ENCODE measurements at places on chromosomes 3 and 15. TPM values are rescaled to one million over a fixed set of nuclear protein-coding genes. Genes with fewer than 3 reads are reported as not detected.

SUSD5 gene
- total RNA-seq: 0.31 TPM

GCNT3 gene
- 2.9 TPM for total RNA-seq

SOX2 gene
- 0.09 TPM for total RNA-seq

IGDCC3 gene
- 0.32 TPM for total RNA-seq

GRCh38 chr3:51581524-51581923 is 43.0 kb downstream of the RAD54L2 start:
- H3K36me3 ChIP-seq: no peaks in the 10 kb centered on the region
- no peak overlapping the region for H3K27ac ChIP-seq
- no peak for DNase-seq
- no peaks in the 10 kb centered on the region for H3K4me1 ChIP-seq
- H3K4me3 ChIP-seq: no peak overlapping the region

GRCh38 chr3:65548848-65549625 is 489.7 kb downstream of the MAGI1 start:
- no peak overlapping the region for H3K4me3 ChIP-seq
- H3K4me1 ChIP-seq: no peaks in the 10 kb centered on the region
- no peaks in the 10 kb centered on the region for H3K36me3 ChIP-seq
- no peak for DNase-seq
- H3K27ac ChIP-seq: no peak overlapping the region

- DNase-seq: no peak
- no peaks in the 10 kb centered on the region for H3K36me3 ChIP-seq
- peaks cover 29% of the 10 kb centered on the region for H3K4me1 ChIP-seq
- H3K4me3 ChIP-seq: no peak overlapping the region
- H3K27ac ChIP-seq: no peak overlapping the region
Observed at GRCh38 chr3:48030188-48030587, 14.0 kb upstream of the MAP4 start.

DNA sequence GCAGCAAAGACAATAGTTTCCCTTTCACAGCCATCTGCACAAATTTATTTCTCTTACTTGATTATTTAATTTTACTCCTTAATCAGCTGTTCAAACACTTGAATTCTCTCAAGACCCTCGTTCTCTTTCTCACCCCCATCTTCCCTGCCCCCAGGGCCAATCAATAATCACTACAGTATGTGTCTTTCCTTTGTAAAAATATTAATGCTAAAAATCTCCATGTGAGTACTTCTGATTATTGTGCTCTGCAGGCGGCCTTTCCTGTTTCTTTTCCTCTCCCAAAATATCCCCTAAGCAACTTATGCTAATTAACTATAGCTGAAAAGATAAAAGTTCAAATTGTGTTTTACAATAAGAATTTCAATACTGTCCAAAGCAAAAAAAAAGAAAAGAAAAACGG is 617.0 kb upstream of the CBLB start:
- no peak overlapping the region for H3K4me3 ChIP-seq
- no peak overlapping the region for H3K27ac ChIP-seq
- no peaks in the 10 kb centered on the region for H3K36me3 ChIP-seq
- DNase-seq: no peak
- no peaks in the 10 kb centered on the region for H3K27me3 ChIP-seq
- no peaks in the 10 kb centered on the region for H3K4me1 ChIP-seq

- H3K4me1 ChIP-seq: peaks cover 3% of the 10 kb centered on the region
- DNase-seq: no peak
- H3K27ac ChIP-seq: no peak overlapping the region
- no peak overlapping the region for H3K4me3 ChIP-seq
Observed at GRCh38 chr3:184773283-184774186, 38.4 kb upstream of the VPS8 start.

- H3K27me3 ChIP-seq: no peaks in the 10 kb centered on the region
- peak; percentile 54 for DNase-seq
- H3K4me3 ChIP-seq: peak overlapping the region; percentile 79
- H3K36me3 ChIP-seq: no peaks in the 10 kb centered on the region
- H3K27ac ChIP-seq: peak overlapping the region; percentile 87
- H3K4me1 ChIP-seq: no peaks in the 10 kb centered on the region
Observed at GRCh38 chr3:196502775-196503195, 783 bp downstream of the RNF168 start.

- peaks cover 9% of the 10 kb centered on the region for H3K4me1 ChIP-seq
- H3K27ac ChIP-seq: peak overlapping the region; percentile 42
- DNase-seq: peak; percentile 79
Observed at GRCh38 chr15:52228921-52229320, 37.7 kb upstream of the GNB5 start.

DNA sequence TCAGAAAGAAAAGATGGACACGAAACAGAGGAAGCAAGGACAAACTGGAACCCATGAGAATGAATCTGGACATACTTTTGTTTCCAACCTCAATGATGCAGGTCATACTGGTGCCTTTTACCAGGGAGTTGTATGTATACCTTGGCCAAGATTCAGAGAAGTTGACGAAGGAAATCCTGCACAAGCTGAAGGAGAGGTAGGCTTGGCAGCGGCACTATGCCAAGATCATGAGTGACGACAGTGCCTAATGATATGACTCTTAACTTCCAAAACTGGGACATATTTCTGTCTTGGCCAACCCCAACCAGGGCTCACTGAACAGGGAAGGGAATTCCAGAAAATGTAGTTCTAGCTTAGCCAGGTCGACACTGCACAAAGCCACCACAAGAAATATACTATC is 149.2 kb upstream of the SLCO3A1 start:
- no peaks in the 10 kb centered on the region for H3K36me3 ChIP-seq
- H3K27ac ChIP-seq: no peak overlapping the region
- no peaks in the 10 kb centered on the region for H3K4me1 ChIP-seq
- H3K27me3 ChIP-seq: no peaks in the 10 kb centered on the region
- no peak overlapping the region for H3K4me3 ChIP-seq

DNA sequence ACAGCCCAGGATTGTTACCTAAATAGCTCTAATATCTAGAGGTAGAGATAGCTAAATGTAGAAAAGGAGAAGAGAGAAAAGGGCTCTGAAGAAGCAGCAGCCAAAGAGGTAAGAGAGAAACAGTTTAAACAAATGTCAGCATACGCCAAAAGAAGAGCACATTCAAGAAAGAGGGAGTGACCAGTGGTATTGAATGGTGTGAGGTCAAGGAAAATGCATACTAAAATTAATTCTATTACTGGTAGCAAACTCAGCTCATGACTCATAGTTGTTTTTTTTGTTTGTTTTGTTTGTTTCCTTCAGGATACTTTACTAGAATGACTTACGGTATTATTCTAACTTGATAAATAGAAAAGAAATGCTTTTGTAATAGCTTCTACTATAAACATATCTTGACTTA is 86.5 kb upstream of the FXR1 start:
- no peaks in the 10 kb centered on the region for H3K4me1 ChIP-seq
- no peak for DNase-seq
- H3K27ac ChIP-seq: no peak overlapping the region
- H3K4me3 ChIP-seq: no peak overlapping the region

- H3K27me3 ChIP-seq: no peaks in the 10 kb centered on the region
- no peak overlapping the region for H3K27ac ChIP-seq
- no peak for DNase-seq
- no peaks in the 10 kb centered on the region for H3K4me1 ChIP-seq
Observed at GRCh38 chr3:150588027-150588830, 14.9 kb upstream of the SELENOT start.

DNA sequence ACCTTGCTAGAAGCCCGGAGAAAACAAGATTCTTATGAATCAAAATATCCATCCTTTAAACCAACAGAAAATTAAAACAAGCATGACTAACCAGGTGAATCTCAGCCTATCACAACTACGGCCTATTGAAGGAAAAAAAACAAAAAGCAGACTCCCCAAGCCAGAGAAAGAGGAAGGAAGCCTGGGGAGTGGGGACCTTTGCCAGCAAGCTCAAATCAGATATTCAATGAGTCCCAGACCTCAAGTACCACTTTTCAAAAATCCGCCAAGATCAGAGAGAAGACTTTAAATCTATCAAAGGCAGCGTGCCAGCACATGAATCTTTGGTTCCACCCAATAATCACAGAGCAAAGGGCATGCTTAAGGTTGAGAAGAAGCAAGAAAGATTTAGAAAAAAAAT is 253.8 kb downstream of the NTRK3 start:
- H3K36me3 ChIP-seq: no peaks in the 10 kb centered on the region
- H3K4me1 ChIP-seq: no peaks in the 10 kb centered on the region

- H3K4me1 ChIP-seq: no peaks in the 10 kb centered on the region
- H3K4me3 ChIP-seq: no peak overlapping the region
- DNase-seq: no peak
- H3K36me3 ChIP-seq: no peaks in the 10 kb centered on the region
- no peaks in the 10 kb centered on the region for H3K27me3 ChIP-seq
Observed at GRCh38 chr3:133991637-133992036, 38.1 kb downstream of the SLCO2A1 start.

DNA sequence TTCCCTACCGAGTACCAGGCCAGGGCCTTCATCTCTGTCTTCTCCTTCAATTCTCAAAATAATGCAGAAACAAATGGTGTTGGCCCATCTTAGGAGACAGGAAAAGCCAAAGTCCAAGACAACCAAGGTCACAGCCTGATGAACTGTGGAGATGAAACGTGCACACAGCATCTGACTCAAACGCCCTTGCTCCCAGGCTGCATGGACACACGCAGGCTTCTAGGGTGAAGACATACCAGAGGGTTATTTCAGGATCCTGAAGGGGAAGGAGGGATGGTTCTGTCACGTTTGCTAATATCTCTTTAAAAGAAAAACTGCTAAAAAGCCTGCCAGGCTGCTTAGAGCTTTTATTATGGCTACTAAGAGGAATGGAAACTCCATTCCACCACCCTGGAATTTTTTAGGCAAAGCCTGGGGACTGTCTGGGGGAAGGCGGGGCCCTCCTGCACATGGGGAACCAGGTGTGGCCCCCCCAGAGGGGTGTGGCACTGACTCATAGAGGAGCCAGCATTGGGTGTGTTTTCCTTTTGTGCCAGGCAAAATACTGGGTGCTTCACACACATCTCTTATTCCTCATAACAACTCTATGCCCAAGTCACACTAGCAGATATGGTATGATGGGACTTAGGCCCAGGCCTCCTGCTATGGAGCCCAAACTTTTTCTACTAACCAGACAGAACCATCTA is 62.9 kb downstream of the UMPS start:
- no peaks in the 10 kb centered on the region for H3K27me3 ChIP-seq
- DNase-seq: no peak
- peaks cover 11% of the 10 kb centered on the region for H3K36me3 ChIP-seq
- H3K4me1 ChIP-seq: no peaks in the 10 kb centered on the region
- H3K27ac ChIP-seq: no peak overlapping the region

DNA sequence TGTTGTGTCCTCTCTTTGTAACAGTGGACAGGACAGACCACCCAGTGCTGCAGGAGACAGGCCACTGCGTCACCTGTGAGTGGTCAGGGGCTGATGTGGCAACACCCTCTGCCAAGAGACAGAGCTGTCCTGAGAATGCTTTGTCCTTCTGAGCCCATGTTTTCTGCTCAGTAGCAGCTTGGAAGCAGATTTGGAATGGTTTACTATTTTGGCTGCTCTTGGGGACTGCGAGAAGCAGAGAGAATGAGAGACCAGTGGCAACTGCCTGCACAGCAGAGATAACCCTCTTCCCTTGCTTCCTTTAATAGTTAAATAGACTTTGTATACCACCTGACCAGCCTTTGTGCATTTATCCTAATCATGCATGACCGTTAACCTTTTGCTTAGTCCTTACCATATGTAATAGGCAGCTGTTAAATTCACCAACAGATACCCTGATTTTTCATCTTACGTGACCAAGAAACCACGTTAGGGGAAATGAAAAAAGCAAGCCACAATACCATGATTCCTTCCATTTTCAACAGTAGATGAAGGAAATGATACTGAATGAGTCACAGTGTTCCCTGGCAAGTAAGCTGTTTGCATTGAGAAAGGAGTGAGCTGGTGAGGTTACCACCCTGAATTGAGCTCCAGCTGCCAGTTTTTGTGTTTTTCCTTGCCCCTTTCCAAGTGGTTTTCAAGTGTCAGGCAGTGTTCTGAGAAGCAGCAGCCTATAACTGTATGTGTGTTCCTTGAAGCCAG is 35.5 kb downstream of the B3GALNT1 start:
- H3K27me3 ChIP-seq: no peaks in the 10 kb centered on the region
- no peaks in the 10 kb centered on the region for H3K36me3 ChIP-seq
- peak overlapping the region; percentile 69 for H3K27ac ChIP-seq
- no peak overlapping the region for H3K4me3 ChIP-seq

DNA sequence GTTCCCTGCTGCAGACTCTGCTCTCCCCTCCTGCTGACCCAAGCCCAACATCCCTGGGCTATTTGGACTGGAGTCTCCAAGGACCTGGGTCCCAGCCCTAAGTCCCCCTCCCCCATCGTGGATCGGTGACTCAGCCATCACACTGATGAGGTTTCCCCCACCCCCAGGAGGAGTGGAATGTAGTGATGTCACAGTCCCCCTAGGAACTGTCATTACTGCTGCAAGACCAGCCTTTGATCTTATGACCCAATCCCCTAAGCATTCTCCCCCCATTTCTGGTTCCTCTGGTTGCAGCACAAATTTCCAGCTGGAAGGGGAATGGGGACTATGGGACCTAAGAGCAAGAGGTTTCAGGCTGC is 63.4 kb upstream of the CSPG4 start:
- no peaks in the 10 kb centered on the region for H3K36me3 ChIP-seq
- H3K4me1 ChIP-seq: no peaks in the 10 kb centered on the region
- no peak overlapping the region for H3K4me3 ChIP-seq
- no peaks in the 10 kb centered on the region for H3K27me3 ChIP-seq
- DNase-seq: no peak
- H3K27ac ChIP-seq: no peak overlapping the region

- H3K4me3 ChIP-seq: peak overlapping the region; percentile 76
- peak; percentile 43 for DNase-seq
- H3K4me1 ChIP-seq: peaks cover 25% of the 10 kb centered on the region
- H3K36me3 ChIP-seq: no peaks in the 10 kb centered on the region
- H3K27me3 ChIP-seq: no peaks in the 10 kb centered on the region
Observed at GRCh38 chr3:25663347-25663868, 1.3 kb downstream of the TOP2B start.

DNA sequence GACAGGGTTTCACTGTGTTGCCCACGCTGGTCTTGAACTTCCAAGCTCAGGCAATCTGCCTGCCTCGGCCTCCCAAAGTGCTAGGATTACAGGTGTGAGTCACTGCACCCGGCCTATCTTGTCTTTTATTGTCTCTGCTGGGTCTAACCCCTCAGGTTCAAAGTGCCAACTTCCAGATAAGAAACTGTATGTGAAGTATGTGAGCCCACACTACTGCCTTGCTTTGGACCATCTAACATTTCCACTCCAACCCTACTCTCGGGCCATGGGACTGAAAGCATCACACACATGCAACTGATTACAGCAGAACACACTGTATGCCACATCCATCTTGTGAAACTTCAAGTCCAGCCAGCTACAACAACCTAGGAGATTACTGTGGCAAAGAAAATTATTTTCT is 256.1 kb upstream of the VEPH1 start:
- no peak overlapping the region for H3K4me3 ChIP-seq
- H3K27ac ChIP-seq: no peak overlapping the region
- no peaks in the 10 kb centered on the region for H3K36me3 ChIP-seq

Data from pancreas (tissue), 10 donors.